ENCODE measurements at places on chromosomes 7 and 10. TPM values are rescaled to one million over a fixed set of nuclear protein-coding genes. Genes with fewer than 3 reads are reported as not detected.
A peak's percentile ranks its signal among the peaks of the same experiment; 100 is the strongest.

C10orf143 gene
- total RNA-seq: 2.0 TPM

DNA sequence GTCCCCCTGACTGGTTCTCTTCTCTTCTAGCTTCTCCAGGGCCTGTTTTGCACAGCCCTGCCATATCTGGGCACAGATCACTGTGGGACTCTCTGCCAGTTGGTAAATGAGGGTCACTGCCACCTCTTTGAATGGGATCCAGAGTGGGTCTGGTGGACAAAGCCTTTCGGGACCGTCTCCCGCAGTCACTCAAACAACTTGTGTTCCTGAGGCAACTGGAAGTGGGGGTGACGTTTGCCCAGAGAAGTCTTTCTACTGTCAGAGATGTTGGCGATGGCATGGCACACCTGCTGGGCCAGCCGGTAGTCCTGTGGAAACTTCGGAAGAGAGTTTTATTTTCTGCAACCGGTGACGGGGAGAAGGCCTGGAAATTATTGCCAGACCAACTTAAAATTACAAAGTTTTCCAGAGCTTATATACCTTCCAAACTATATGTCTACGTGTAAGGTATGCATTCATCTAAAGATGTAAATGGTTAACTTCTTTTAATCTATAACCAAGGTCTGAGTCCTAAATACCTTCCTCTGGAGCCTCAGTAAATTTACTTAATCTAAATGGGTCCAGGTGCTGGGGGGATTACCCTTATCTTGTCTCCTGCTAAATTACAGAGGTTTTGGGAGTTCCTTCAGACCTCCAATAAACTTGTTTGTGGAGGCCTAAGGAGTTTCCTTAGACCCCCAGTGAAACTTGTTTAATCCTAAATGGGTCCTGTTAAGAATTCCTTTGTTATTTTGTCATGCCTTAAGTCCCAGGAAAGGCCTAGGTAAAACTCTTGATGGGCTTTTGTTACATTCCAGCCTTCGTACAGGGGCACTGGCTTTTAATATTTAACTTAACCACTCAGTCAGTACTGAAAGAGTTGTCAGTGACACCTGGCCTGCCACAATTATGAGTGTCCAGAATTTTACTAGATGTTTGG, 94.0 kb downstream of the NPSR1 start:
- H3K27ac ChIP-seq: no peak overlapping the region
- H3K4me3 ChIP-seq: no peak overlapping the region
- no peaks in the 10 kb centered on the region for H3K36me3 ChIP-seq

NUTM2B gene
- total RNA-seq: 1.0 TPM

PILRA gene
- 2.0 TPM for total RNA-seq

- H3K27ac ChIP-seq: no peak overlapping the region
- DNase-seq: peak; percentile 10
- no peaks in the 10 kb centered on the region for H3K4me1 ChIP-seq
- no peak overlapping the region for H3K4me3 ChIP-seq
- no peaks in the 10 kb centered on the region for H3K27me3 ChIP-seq
- no peaks in the 10 kb centered on the region for H3K36me3 ChIP-seq
Observed at GRCh38 chr7:127667759-127668530, 16.0 kb downstream of the SND1 start.

DNA sequence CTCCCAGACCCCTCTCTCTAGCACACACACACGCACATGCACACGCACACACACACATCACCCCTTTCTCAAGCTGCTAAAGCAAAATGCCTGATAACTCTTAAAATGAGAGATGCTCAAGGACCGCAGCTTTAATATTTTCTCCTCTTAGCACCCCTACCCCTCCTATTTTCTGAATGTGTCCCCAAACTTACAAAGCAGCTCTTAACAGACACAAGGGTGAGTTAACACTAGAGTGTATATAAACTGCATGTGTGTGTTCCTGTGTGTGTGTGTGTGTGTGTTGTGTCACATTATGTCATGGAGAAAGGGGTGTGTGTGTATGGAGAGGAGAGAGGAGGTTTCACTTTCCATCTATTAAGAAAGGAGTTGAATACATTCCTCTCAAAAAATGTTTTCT, 1.3 kb downstream of the PTN start:
- DNase-seq: no peak
- no peak overlapping the region for H3K4me3 ChIP-seq
- no peaks in the 10 kb centered on the region for H3K36me3 ChIP-seq

DNA sequence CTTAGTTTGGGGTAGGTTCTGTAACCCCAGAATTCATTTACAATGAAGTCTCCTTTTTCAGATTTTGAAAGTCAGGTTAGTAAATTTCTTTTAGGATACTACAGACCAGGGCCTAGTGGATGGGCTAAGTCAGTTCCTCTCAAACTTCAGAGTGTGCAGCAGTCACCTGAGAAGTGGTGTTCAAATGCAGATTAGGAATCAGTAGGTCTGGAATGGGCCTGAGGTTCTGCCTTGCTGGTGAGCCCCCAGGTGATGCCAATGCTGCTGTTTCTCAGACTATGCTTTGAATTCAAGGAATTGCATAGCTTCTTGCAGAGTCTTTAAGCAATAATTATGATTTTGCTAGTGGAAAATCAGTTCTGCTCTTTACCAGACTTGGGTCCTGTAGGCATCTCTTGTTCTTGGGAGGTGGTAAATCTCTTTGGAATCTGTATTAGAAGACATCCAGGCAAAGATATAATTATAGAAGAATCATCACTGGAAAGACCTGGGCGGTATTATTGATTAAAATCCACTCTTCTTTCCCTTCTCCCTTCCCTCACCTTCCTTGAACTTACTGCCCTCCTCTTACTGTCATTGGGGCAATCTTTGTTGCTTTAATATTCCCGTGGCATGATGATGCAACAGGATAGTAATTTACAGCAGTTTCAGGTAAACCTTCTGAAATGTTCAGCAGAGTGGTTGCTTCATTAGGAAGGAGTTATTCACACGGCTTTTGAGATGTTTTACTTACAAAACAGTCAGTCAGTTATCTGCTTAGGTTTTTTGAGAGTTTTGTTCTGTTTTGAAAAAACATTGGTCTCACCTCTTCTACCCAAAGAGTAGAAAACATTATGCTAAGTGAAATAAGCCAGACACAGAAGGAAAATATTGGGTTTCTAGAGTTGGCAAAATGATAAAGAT, 87.2 kb downstream of the NRF1 start:
- no peaks in the 10 kb centered on the region for H3K27me3 ChIP-seq
- peaks cover 3% of the 10 kb centered on the region for H3K36me3 ChIP-seq
- no peak for DNase-seq
- peak overlapping the region; percentile 22 for H3K27ac ChIP-seq
- peaks cover 3% of the 10 kb centered on the region for H3K4me1 ChIP-seq

DNA sequence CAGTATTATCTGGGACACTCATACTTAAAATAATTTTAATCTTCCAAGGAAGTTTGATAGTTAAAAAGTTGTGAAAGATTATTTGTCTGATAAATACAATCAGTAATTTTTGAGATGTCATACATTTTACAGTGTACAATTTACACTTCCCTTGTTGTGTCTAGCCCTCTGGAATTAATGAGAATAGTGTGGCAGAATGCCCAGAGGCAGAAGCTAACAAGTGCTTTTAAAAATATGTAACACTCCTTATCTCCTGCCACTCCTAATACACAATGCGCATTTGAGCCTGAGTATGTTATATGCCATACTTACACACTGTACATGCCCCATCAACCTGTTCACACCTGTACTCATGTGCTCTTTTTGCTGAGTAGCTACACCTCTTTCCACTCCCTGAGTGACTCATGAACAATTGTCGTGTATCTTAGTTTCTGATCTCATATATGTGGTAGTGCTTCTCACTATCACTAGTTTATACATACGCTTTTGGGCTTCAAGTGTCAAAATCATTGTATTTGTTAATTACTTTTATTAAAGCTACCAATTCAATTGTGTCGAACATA, 106.9 kb upstream of the GNAI1 start:
- H3K4me1 ChIP-seq: peaks cover 12% of the 10 kb centered on the region
- peak; percentile 39 for DNase-seq
- H3K36me3 ChIP-seq: no peaks in the 10 kb centered on the region
- no peak overlapping the region for H3K27ac ChIP-seq
- no peak overlapping the region for H3K4me3 ChIP-seq

GRCh38 chr10:89042562-89042961, 52.0 kb downstream of the FAS start:
- no peak for DNase-seq
- no peak overlapping the region for H3K27ac ChIP-seq
- H3K27me3 ChIP-seq: no peaks in the 10 kb centered on the region
- no peaks in the 10 kb centered on the region for H3K36me3 ChIP-seq
- H3K4me3 ChIP-seq: no peak overlapping the region

MARVELD1 gene
- total RNA-seq: 26.6 TPM

DCLRE1C gene
- total RNA-seq: 14.6 TPM

ZNF438 gene
- 2.6 TPM for total RNA-seq

- no peaks in the 10 kb centered on the region for H3K36me3 ChIP-seq
- peak; percentile 63 for DNase-seq
- H3K27ac ChIP-seq: no peak overlapping the region
Observed at GRCh38 chr7:108947526-108947925, 377.9 kb downstream of the DNAJB9 start.

MMP21 gene
- not detected for total RNA-seq

GRCh38 chr10:110392868-110393740, 88.4 kb upstream of the SMNDC1 start:
- H3K27ac ChIP-seq: no peak overlapping the region

DNA sequence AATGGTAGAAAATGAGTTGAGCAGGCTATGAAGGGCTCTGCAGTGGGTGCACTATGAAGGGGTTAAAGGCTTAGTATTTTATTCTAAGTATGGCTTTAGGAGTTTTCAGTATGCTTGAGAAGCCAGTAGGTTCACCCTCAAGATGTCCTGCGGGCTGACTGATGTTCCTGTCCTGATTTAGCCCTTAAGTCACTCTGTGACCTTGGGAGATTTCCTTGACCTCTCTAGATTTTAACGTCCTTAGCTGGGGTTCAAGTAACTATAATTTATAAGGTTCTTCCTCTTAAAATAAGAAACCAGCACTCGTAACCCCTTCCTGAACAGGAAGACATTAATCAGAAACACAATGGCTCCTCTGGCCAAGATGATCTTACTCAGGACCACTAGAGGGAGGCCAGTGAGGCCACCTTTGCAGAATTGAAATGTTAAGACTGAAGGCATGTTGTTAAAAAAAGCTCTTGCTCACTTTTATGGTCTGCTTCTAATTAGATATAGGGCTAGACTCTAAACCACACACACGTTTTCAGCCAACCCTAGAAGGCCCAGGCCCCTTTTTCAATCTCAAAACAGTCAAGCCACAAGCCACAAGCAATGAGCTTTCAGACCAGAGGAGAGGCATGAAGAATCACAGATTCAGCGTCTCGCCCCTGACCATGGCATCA, 41.9 kb downstream of the CDK1 start:
- H3K4me3 ChIP-seq: no peak overlapping the region
- peaks cover 39% of the 10 kb centered on the region for H3K4me1 ChIP-seq
- no peak overlapping the region for H3K27ac ChIP-seq
- H3K36me3 ChIP-seq: no peaks in the 10 kb centered on the region

NKX1-2 gene
- not detected for total RNA-seq

- H3K27ac ChIP-seq: no peak overlapping the region
- H3K27me3 ChIP-seq: peaks cover 59% of the 10 kb centered on the region
- no peaks in the 10 kb centered on the region for H3K4me1 ChIP-seq
- DNase-seq: no peak
- no peaks in the 10 kb centered on the region for H3K36me3 ChIP-seq
Observed at GRCh38 chr10:104735757-104736391, 94.8 kb downstream of the SORCS3 start.

DNA sequence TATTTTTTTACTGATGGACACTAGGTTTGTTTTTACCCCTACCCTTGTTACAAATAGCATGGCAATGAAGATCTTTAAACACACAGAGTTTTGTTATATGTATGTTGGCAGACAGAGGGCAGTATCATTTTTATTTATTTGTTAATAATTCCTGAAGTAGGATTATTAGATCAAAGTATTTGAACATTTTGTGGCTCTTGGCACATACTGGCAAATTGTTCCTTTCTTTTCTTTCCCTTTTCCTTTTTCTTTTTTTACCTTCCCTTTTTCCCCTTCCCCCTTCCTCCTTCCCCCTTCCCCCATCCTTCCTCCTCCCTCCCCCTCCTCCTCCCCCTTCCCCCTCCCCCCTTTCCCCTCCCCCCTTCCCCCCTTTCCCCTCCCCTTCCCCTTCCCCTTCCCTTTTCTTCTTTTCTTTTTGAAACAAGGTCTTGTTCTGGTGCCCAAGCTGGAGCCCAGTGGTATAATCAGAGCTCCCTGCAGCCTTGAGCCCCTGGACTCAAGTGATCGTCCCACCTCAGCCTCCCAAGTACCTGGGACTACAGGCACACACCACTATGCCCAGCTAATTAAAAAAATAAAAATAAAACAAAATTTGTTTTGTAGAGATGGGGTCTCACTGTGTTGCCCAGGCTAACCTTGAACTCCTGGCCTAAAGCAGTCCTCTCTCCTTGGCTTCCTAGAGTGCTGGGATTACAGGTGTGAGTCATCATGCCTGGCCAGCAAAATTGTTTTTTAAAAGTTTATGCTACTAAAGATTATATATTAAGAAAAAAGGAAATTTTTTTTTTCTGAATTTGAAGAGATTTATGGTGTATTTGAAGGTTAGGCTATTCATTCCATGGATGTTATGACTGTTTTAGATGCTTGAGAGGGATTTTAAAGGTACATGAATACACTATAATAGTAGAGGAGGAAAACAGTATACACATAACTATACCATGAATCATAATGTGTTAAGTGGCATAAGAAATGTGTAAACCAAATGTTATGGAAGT, 39.3 kb downstream of the SEPTIN7 start:
- no peak overlapping the region for H3K4me3 ChIP-seq
- peaks cover 9% of the 10 kb centered on the region for H3K36me3 ChIP-seq
- H3K27me3 ChIP-seq: no peaks in the 10 kb centered on the region
- DNase-seq: peak; percentile 29

- no peaks in the 10 kb centered on the region for H3K36me3 ChIP-seq
- no peak overlapping the region for H3K27ac ChIP-seq
- DNase-seq: no peak
Observed at GRCh38 chr10:89144836-89145235, 62.3 kb downstream of the CH25H start.

DNA sequence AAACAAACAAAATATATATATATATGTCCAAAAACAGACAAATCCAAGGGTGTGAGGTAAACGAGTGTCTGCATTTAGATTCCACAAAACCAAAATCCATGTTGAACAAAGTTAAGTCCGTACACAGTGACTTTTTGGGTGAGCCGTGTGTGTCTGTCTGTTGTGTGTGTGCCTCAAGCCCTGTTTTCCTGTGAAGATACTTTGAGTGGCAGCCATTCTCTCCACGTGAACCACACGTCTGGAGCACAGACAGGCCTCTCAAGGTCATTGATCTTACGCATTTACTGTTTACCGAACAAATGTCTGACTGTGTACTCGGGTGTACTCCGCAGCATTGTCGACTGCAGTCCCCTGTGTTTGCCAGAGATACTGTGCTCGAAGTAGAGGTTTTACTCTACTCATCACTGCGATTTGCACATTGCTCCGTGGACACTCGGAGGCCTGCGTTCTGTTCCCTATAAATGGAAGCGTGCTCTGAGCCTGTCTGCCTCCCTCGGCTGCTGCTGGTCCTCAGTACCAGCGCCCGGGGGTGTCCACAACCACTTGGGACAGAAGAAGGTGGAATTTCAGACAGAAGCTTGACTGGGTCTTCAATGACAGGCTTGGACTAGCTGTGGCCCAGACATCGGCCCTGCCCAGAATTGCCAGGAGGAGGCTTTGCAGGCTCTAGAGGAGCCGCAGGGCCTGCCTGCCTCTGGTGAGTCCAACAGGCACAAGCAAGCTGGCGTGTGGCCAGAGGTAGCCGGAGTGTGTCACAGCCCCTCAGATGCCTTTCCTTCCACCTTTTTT, 22.1 kb downstream of the CYP17A1 start:
- H3K36me3 ChIP-seq: peaks cover 4% of the 10 kb centered on the region
- H3K4me1 ChIP-seq: no peaks in the 10 kb centered on the region
- peak overlapping the region; percentile 44 for H3K27ac ChIP-seq
- H3K4me3 ChIP-seq: no peak overlapping the region
- H3K27me3 ChIP-seq: no peaks in the 10 kb centered on the region
- no peak for DNase-seq

HOXA1 gene
- not detected for total RNA-seq

CALD1 gene
- 47.9 TPM for total RNA-seq
